Stimulated activated CD8-positive, alpha-beta memory T cell treated with anti-CD3 and anti-CD28 coated beads, Interleukin-4, amount 100 ng/mL, for 1 hour (primary cell): ENCODE measurements at places on chromosomes 2 and 18.

- no peak for DNase-seq
Observed at GRCh38 chr2:3494984-3495666, 24.2 kb downstream of the ADI1 start.

DNA sequence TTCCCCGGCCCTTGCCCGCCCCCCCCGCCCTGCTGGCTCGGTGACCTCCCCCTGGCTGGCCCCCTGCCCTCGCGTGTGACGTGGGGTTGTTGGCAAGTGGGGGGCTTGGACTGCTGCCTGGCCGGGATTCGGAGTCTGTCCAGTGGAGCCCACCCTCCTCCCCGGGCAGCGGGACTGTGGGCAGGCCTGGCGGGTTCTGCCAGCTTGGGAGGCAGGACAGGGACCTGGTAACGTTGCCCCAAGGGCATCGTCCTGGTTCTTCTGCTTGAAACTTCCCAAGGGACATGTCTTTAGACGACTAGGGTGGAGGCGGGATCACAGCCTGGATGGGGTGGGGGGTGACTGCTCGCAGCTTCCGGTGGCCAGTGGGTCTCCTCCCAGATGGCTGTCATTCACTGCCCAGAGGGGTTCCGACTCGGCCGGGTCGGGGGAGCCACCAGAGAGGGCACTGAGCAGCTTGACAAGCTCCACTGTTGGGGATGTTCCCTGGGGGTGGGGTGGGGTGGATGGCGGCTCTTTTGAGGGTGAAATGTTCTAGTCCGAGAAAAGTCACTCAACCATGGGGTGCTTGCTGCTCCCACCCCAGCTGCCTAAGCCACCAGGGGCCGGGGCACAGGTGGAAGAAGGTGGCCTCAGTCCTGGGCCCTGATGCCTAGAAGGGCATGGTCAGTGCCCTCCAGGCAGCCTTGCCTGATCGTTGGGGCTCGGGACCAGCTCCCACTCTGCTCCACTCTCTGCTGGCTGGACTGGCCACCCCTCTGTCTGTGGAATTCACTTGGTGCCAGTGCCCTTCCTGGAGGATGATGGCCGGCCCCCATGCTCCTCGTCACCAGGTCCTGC, 4.3 kb upstream of the HS6ST1 start:
- DNase-seq = no peak

DNA sequence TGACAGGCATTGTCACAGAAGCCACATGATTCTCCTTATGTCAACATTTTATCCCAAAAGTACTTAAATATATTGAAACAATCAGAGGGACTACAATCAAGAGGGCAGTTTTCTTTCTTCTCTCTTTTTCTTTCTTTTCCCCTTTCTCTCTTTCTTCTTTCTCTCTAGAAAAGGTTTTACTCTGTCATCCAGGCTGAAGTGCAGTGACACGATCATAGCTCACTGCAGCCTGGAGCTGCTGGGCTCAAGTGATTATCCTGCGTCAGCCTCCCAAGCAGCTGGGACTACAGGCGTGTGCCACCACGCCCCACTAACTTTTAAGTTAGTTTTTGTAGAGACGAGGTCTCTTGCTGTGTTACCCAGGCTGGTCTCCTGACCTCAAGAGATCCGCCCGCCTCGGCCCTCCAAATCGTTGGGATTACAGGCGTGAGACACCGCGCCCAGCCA, 1.0 kb upstream of the PRKD3 start:
- DNase-seq = no peak

- no peak for DNase-seq
Observed at GRCh38 chr2:43024515-43025011, 201.8 kb downstream of the ZFP36L2 start.

DNA sequence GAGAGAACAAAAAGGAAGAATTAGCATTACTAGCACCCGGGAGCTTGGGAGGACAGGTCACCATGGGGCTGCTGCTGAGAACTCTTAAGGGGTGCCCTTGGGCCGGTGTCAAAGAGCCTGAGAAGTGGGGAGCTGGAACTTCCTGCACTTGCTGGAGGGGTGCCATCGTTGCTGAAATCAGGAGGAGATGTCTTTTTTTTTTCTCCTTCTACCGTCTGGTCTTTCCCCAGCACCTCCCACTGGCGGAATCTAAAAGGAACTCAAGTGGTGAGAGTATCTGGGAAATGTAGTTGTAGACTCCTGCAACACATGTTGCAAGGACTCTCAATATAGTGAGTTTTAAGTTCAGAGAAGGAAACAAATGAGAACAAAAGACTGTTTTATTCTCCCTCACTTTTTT, 6.1 kb upstream of the AMMECR1L start:
- no peak for DNase-seq
